ENCODE measurements at places on chromosomes 12 and 14.

- H3K27me3 ChIP-seq, result peaks cover 12% of the 10 kb centered on the region
- H3K4me1 ChIP-seq, result no peaks in the 10 kb centered on the region
- DNase-seq, result no peak
- no peak overlapping the region for H3K27ac ChIP-seq
- H3K36me3 ChIP-seq, result no peaks in the 10 kb centered on the region
Observed at GRCh38 chr12:14695715-14696141, 671 bp downstream of the GUCY2C start.

DNA sequence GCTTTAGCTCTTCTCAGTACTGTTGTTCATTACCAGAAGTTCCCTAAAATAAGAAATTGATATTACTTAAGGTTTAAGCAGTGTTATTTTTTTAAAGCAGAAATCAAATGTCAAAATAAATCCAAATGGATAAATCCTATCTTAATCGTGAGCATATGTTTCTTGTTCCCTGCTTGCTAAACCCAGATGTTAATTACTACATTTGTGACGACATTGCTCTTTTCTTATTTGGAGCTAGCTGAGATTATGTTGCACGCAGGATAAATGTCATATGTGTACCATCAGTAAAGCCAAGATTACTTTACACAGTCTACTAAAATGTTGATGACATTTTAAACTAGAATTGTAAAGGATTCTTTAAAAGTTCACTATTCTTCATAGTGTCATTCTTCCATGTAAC is 157.5 kb downstream of the PLCZ1 start:
- no peak overlapping the region for H3K27ac ChIP-seq
- H3K4me1 ChIP-seq, result no peaks in the 10 kb centered on the region
- no peak for DNase-seq
- H3K4me3 ChIP-seq, result no peak overlapping the region
- no peaks in the 10 kb centered on the region for H3K36me3 ChIP-seq
- no peaks in the 10 kb centered on the region for H3K27me3 ChIP-seq

DNA sequence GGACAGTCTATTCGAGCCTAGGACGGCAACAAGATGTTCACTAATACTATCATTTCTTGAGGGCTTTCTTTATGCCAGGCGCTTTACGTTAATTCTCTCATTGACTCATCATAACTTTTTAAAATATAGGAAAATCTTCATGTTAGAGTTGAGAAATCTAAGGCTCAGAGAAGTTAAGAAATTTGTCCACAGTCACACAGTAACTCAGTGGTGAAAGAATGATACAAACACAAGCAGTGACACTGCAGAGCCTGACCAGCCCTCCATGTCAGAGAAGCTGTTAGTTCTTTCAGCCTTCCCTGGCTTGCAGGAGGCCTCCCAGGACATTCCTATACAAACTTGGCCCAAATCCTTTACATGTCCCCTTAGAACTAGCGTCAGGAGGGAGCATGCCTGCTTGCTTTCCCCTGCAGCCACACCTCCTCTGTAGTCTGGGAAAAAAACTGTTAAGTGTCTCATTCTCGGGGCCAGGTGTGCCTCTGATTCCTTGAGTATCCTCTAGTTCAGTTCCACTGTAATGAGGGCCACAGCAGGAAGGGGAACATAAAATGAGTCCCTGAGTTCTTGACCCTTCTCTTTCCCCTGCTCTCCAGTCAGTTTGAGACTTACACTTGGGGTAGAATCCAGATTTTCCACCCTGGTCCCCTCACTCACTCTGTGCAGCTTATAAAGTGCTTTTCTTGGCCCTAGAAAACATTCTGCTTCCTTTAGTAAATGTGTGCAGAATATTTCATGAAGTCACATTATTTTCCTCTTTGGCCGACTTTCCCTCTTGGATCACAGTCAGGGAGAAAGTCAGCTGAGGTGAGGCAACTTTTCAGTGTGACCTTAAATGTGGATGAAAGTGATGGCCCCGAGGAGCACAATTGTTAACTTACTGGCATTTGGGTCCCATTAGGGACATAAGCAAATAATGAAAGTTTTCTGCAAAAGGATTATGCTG is 152.2 kb upstream of the HIF1A start:
- no peak for DNase-seq
- no peaks in the 10 kb centered on the region for H3K27me3 ChIP-seq

DNA sequence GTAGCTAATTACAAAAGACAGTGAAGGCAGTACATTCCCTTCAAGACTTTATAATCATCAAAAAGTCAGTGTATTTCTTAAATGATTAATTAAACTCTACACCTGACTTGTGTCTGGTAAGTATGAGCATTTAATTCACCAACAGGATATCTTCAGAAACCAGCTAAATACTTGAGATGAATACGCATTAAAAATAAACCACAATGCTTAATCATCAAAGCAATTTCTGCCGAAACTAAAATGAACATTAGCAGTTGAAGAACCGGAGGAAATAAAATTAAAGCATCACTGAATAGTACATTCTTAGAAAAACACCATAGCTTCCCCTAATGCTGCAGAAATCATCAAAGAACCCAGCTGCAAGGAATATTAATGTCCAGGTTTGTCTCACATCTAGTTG is 32.7 kb downstream of the SLC25A21 start:
- H3K4me3 ChIP-seq, result no peak overlapping the region
- no peaks in the 10 kb centered on the region for H3K36me3 ChIP-seq
- H3K27ac ChIP-seq, result no peak overlapping the region
- no peak for DNase-seq
- no peaks in the 10 kb centered on the region for H3K4me1 ChIP-seq

- peaks cover 9% of the 10 kb centered on the region for H3K4me1 ChIP-seq
- peaks cover 24% of the 10 kb centered on the region for H3K27me3 ChIP-seq
- no peak for DNase-seq
- peaks cover 2% of the 10 kb centered on the region for H3K36me3 ChIP-seq
- H3K27ac ChIP-seq, result no peak overlapping the region
Observed at GRCh38 chr14:92507174-92507768, 6.3 kb upstream of the RIN3 start.

DNA sequence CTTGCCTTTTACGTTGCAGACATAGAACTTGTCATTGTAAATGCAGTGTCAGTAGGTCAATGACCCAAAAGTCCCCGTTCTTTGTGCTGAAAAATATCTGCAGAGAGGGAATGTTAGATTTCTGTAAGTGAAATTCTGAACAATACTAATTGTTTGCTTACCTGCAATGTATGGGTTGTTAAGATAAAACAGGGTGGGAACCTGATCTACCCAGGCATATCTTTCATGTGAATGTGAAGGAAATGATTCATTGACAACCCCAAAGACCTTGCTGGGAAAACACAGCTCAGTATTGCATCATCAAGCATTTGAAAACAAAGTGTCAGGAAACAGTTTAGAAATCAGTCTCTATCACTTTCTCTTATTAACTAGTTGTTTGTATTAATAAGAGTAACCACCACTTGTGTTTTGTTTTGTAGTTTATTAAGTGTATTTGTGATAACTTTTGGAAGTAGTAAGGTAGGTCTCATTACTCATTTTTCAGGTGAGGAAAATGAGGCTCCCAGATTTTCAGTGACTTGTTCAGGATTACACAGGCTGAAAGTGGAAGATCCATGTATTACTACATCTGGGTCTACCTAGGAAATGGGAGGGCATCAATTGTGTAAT is 57.9 kb upstream of the SLC38A2 start:
- H3K27me3 ChIP-seq, result no peaks in the 10 kb centered on the region
- peak; percentile 6 for DNase-seq
- H3K27ac ChIP-seq, result peak overlapping the region; percentile 72
- peaks cover 38% of the 10 kb centered on the region for H3K4me1 ChIP-seq

DNA sequence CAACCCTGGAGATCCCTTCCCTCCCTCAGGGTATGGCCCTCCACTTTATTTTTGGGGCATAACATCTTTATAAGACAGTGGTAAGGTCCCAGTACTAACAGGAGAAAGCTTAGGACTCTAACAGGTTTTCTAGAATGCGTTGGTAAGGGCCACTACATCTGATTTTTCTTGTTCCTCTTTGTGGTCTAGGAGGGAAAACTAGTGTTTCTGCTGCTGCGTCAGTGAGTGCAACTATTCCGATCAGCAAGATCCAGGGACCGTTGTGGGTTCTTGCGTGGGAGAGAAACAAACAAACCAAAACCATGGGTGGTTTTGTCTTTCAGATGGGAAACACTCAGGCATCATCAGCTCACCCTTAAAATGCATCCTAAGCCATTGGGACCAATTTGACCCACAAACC is 123.6 kb upstream of the SLC16A7 start:
- no peaks in the 10 kb centered on the region for H3K4me1 ChIP-seq
- no peak overlapping the region for H3K4me3 ChIP-seq
- H3K27me3 ChIP-seq, result no peaks in the 10 kb centered on the region
- no peak overlapping the region for H3K27ac ChIP-seq
- DNase-seq, result no peak

GRCh38 chr14:38339696-38340095 is 83.8 kb upstream of the CLEC14A start:
- no peak overlapping the region for H3K27ac ChIP-seq
- H3K36me3 ChIP-seq, result no peaks in the 10 kb centered on the region
- H3K4me1 ChIP-seq, result no peaks in the 10 kb centered on the region

DNA sequence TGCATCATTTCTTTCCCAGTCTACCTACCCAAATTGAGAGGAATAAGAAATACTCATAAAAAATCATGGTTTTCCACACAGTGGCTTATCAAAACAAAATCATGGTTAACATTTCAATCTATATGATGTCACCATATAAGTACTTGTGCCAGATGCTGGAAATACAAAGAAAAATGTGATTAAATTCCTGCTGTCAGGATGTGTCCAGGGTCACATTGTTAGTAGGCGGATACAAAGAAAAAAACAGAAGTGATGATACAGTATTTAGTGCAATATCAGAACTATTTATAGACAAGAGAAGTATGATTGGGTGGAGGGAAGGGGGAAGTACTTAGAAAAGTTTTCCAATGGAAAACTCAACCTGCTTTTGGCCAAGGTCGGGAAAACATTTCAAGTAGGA is 47.0 kb upstream of the OR6J1 start:
- DNase-seq, result no peak
- peaks cover 14% of the 10 kb centered on the region for H3K27me3 ChIP-seq
- peaks cover 4% of the 10 kb centered on the region for H3K36me3 ChIP-seq
- H3K4me1 ChIP-seq, result no peaks in the 10 kb centered on the region
- no peak overlapping the region for H3K27ac ChIP-seq

GRCh38 chr14:55000381-55000780 is 26.5 kb downstream of the WDHD1 start:
- H3K36me3 ChIP-seq, result peaks cover 41% of the 10 kb centered on the region
- no peak overlapping the region for H3K27ac ChIP-seq
- no peaks in the 10 kb centered on the region for H3K27me3 ChIP-seq

- no peaks in the 10 kb centered on the region for H3K4me1 ChIP-seq
- no peaks in the 10 kb centered on the region for H3K36me3 ChIP-seq
- H3K4me3 ChIP-seq, result no peak overlapping the region
- no peak overlapping the region for H3K27ac ChIP-seq
- no peak for DNase-seq
- H3K27me3 ChIP-seq, result peaks cover 27% of the 10 kb centered on the region
Observed at GRCh38 chr12:107103097-107103496, 9.7 kb upstream of the CRY1 start.

DNA sequence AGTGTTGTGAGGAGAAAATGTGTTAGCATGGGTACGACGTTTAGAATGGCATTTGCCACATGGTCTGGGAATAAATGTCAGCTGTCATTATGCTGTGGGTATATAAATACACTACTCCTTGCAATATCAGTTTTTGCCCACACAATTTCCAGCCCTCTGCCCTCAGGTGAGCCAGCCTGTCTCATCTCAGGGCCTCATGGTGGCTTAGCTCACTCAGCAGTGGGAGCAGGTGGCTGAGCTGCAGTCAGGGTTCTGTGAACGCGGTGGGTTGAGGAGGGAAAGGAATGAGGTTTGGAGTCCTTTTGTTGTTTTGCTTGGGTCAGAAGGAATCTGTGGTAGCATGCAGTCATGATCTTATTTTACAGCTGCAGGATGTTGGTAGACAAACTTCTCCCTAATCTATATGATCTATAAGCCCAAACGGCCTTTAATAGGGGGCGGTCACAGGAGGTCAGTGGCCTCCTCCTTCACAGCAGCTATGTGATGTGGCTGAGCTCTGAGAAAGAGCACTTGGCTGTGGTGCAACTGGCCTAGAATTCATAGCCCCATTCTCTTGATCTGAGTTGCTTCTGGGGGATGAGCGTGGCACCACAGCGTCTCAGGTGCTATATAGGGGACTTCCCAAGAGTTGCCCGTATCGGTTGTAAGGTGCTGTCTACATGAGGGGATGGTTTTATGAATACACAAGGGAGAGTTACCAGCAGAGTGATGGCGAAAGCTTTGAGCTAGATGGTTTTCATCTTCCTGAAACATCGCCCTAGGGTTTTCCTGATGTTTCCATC is 27.8 kb upstream of the KCNA5 start:
- H3K27ac ChIP-seq, result no peak overlapping the region
- H3K4me3 ChIP-seq, result no peak overlapping the region
- H3K4me1 ChIP-seq, result no peaks in the 10 kb centered on the region

GRCh38 chr12:68377881-68378280 is 45.7 kb upstream of the MDM1 start:
- peaks cover 60% of the 10 kb centered on the region for H3K4me1 ChIP-seq
- DNase-seq, result no peak
- no peak overlapping the region for H3K27ac ChIP-seq
- H3K27me3 ChIP-seq, result no peaks in the 10 kb centered on the region
- H3K4me3 ChIP-seq, result no peak overlapping the region

Measured in activated T-helper 1 cell treated with anti-CD3 and anti-CD28 coated beads, Interleukin-12 subunit alpha, Interleukin-12 subunit beta, Interleukin-2, Interleukin-4 antibody, amounts not matched to agents 30 ng/mL and 10 ng/mL and 1 ng/mL, durations not matched to agents 14 hours and 24 hours and 36 hours (primary cell).